ENCODE measurements at places on chromosomes 11 and 22. TPM values are rescaled to one million over a fixed set of nuclear protein-coding genes. Genes with fewer than 3 reads are reported as not detected.
A peak's percentile ranks its signal among the peaks of the same experiment; 100 is the strongest.

GRCh38 chr11:23885801-23886200, 611.1 kb upstream of the LUZP2 start:
- ATAC-seq = no peak

The PANX2 gene
- 0.46 TPM for total RNA-seq

- no peak for ATAC-seq
Measured at GRCh38 chr11:64340671-64341335, 799 bp downstream of the CCDC88B start.

The NLRP14 gene
- not detected for total RNA-seq

- no peak for ATAC-seq
Measured at GRCh38 chr11:2432628-2433071, 11.7 kb downstream of the TRPM5 start.

DNA sequence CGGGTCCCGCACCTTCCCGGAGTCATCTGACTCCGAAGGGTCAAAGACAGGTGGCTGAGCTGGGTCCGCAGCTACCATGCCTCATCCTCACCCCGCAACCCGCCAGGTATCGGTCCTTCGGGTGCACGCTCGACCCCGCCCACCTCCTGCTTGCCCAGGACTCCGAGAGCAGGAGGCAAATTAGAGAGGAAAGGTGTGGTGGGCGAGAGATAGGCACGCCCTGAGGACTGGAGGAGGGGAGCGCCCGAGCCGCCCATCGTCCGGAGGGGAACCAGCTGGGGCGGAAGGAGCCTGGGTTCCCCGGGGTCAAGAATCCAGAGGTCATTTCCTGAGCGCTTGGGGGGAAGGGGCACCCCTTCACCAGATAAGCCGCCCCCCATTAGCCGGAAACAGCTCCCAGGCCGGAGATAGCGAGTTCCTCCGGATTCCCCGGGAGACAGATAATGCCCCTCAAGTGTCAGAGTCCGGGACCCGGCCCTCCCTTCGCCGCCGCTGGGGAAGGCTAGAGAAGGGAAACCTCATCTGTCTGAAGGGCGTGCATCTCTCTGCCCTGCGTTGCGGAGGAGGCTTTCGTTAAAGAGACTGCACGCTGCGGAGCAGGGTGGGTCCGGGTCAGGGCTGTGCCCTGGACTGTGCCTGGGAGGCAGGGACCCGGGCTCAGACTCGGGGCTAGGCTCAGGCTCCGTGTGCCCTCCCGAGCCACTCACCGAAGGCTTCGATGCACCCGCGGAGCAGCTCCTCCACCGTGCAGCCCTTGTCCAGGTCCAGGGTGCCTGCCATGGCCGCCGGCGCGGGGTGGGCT, 1.7 kb downstream of the RASGRP2 start:
- ATAC-seq = peak; percentile 1

The LRP4 gene
- total RNA-seq = 9.8 TPM

DNA sequence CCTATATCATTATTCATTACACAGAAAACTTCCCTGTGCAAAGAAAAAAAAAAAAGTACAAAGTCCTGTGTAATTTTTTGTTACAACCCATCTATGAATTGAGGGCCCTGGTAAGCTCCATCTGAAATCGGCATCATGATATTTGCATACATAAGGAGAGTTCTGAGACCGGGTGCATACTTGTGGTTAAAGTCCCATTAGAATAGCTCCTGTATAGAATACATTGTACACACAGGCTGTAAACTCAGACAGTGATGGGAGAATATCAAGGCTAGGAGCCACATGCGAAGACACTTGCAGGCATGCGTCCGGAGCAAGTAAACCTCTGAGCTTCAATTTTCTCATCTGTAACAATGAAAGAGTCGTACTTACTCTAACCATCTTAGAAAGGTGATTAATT, 353.2 kb downstream of the ETS1 start:
- ATAC-seq = no peak

Measured in gastroesophageal sphincter (tissue), 4 donors.